Activated CD4-positive, alpha-beta T cell treated with anti-CD3 and anti-CD28 coated beads, Interleukin-10, Interleukin-2, amounts not matched to agents 100 ng/mL and 50 ng/mL, durations not matched to agents 16 hours and 8 hours (primary cell): ENCODE measurements at places on chromosomes 3 and 15.

DNA sequence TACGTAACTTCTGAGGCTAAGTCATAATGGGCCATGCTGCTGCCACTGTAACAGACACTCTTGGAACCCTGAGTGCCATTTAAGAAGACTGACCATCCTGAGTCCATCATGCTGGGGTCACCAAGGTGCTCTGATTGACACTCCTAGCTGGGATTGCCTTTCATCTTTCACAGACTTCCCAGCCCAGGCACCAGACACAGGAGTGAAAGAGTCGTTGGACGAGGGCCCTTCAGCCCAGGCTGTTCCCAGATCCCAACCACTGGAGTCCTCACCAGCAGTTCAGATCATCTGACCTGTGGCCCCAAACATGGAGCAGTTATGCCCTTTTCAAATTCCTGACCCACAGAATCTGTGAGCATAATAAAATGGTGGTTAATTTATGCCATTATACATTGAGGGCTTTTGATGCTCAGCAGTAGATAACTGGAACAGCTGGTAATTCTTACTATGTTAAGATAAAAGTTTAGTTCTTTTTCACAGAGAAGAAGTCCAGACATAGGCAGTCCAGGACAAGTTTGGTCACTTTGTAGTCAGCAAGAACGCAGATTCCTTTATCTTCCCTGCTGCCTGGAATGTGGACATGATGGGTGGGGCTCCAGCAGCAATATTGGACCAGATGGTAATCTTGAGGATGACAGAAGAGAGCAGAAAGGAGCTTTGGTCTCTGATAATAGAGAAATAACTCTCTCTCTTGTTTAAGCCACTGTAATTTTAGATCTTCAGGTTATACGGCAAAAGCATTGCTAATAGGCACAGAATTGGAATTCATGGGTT lies 7.3 kb upstream of the EHD4 start:
- no peak for DNase-seq

- DNase-seq = no peak
Measured at GRCh38 chr3:65335587-65335986, 647.8 kb upstream of the ADAMTS9 start.

- no peak for DNase-seq
Measured at GRCh38 chr3:121942116-121942786, 48.0 kb downstream of the SLC15A2 start.

DNA sequence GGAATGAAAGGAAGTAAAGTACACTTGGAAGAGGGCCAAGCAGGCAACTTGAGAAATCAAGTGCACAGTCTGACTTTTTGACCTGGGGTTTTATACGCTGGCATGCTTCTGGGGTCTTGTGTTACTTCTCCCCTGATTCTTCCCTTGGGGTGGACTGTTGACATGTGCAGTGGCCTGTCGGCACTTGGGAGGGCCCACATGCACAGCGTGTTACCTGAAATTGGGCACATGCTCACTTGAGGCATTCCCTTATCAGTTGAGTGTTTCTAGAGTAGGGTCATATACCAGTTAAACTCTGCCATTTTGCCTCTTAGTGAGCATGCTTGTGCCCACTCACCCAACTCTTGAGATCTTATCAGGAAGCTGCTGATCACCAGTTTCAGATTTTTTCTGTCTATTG lies 329.1 kb upstream of the SOX2 start:
- DNase-seq = no peak

GRCh38 chr15:52295421-52296001 lies at the start of gene MYO5C:
MYO5C (minus strand) TSS chr15:52295804; CDS start chr15:52295636, 168 bp downstream.
- DNase-seq = no peak

DNA sequence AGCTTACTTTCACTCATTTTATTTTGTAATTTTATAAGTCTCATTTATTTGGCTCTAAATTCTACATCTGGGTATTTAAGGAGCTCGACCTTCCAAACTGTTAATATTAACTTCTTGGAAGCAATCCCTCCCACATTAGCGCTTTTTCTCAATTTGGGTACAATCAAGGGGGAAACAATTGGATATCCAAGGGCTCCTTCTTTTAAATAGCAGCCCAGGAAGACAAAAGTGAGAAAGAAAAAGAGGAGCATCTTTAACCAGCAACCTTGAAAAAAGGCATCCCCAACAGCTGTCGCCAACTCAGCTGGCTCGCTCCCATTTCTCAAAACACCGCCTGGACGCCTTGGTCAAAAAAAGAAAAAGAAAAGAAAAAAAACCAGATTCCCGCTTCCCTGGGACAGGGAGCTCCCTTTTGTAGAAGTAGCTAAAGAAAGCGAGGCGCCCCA lies 873 bp downstream of the C3orf70 start:
- no peak for DNase-seq

GRCh38 chr15:93139436-93139835 lies 50.4 kb upstream of the RGMA start:
- DNase-seq = no peak

GRCh38 chr15:37860896-37861295 lies 73.5 kb upstream of the TMCO5A start:
- no peak for DNase-seq

- DNase-seq = no peak
Measured at GRCh38 chr3:141052201-141053069, 1.3 kb downstream of the SPSB4 start.

DNA sequence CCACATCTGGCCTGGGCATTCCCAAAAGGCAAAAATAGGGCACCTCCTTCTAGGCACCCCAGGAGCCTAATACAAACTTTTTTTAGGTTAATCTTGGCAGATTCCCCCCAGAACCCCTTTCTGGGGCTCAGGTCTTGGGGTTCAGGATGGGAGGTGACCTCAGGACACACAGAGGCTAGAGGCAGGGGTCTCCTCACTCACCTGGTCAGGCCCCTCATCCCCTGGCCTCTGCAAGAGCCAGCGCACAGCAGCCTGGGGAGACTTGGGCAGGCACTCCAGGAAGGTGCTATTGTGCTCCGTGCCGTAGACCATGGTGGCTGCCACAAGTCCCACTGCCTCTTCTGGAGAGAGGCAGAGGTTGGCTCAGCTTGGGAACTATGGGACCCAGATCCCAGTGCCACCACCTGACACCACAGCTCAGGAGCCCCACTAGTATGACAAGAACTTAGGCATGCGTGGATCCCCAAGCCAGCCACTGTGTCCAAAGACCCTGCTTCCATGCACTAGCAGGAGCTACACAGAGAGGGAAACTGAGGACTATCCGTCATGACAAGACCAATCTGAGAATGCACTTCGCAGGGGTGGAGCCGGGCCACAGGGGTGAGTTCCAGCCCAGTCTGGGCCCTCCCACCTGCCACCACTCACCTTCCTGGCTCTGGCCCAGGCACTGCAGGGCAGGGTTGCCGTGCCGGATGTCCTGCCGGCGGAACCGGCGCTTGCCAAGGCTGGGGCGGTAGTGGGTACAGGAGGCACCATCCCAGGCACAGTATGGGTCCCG lies 7.4 kb downstream of the SEMA3G start:
- no peak for DNase-seq

DNA sequence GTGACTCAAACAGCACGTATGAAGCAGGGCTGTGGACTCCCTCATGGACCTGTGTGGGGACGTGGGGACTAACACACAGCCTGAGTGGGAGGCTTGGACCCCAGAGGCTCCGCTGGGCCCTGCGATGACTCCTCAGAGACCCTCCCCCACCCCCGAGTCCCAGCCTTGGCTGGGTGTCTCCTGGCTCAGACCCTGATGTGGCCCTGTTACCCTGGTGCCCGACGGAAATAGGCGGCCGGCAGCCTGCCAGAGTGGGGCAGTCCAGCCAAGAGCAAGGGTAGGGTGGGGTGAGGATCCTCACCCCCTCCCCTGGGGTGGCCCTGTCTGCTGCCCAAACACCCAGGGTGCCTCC lies 15.3 kb downstream of the TNK2 start:
- no peak for DNase-seq

DNA sequence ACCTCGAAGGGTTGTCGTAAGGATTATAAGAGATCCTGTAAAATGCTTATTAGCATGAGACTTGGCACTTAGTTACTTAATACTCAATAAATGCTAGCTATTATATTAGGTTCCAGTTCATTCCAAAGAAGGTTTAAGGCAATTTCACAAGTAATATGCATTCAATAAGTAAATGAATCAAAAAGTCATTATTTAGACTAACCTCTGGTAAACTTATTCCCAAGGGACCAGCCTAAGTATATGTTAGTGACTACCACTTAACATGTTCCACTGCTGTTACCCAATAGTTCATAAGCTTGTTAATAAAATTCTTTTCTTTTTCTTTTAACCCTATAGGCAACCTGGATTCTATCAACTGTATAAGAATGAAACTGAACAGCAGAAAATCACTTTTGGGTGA lies 5.1 kb downstream of the PDCD10 start:
- no peak for DNase-seq

DNA sequence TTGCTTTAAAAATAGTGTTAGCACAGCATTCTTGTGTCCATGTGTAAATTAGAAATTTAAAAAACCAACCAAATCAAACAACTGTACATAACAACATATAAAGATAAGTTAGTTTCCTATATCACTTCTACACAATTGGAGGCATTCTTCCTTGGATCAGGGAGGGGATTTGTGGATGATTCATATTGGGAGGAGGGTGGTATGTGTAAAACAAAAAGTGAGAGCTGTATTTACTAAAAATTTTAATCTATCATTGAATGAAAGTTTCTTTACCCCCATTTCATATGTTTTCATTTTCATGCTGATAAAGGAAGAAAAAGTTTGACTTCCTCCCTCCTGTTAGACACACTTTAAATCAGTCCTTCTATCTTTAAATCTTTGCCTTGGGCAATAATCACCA lies 325.0 kb downstream of the SATB1 start:
- no peak for DNase-seq

GRCh38 chr3:105862217-105862616 lies 6.6 kb downstream of the CBLB start:
- peak; percentile 36 for DNase-seq

DNA sequence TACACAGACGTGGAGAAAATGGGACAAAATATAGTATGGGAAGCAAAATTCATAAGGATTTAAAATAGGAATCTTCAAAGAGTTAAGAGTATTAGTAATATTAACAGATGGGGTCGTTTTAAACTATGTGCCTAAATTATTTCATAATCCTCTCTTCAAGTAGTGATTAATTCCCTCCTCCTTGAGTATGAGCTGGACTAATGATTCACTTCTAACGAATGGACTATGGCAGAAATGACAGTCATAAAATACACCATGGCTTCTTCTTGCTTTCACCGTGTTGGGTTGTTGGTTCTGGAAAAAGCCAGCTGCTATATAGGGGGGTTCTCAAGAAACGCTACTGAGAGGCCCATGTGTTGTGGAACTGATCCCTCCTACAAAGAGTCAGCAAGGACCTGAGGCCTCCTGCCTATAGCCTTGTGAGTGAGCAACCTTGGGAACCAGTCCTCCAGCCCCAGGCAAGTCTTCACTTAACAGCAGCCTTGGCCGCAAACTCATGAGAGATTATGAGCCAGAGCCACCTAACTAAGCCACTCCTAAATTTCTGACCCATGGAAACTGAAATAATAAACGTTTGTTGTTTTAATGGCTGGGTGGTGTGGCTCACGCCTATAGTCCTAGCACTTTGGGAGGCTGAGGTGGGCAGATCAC lies 64.8 kb upstream of the ABHD2 start:
- no peak for DNase-seq

DNA sequence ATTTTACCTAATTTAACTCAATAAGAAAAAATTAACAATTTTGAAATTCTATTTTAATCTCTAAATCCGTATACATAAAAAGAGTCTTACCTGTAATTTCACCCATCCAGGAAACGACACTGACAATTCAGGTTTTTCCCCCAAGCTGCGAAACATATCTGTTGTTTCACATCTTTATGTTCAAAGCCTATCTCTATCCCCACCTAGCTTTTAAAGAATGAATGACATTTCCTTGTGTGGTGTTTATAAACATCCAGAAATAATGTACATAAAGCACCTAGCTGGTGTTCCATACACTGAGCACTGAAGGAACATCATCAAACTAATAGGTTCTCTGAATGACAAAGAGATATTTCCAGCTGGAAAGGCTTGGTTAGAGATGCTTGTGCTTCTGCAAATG lies 867.8 kb downstream of the SQOR start:
- no peak for DNase-seq

GRCh38 chr3:82509106-82509842 lies 747.8 kb upstream of the GBE1 start:
- no peak for DNase-seq

- peak; percentile 41 for DNase-seq
Measured at GRCh38 chr15:42010434-42010833, 10.4 kb downstream of the PLA2G4E start.

DNA sequence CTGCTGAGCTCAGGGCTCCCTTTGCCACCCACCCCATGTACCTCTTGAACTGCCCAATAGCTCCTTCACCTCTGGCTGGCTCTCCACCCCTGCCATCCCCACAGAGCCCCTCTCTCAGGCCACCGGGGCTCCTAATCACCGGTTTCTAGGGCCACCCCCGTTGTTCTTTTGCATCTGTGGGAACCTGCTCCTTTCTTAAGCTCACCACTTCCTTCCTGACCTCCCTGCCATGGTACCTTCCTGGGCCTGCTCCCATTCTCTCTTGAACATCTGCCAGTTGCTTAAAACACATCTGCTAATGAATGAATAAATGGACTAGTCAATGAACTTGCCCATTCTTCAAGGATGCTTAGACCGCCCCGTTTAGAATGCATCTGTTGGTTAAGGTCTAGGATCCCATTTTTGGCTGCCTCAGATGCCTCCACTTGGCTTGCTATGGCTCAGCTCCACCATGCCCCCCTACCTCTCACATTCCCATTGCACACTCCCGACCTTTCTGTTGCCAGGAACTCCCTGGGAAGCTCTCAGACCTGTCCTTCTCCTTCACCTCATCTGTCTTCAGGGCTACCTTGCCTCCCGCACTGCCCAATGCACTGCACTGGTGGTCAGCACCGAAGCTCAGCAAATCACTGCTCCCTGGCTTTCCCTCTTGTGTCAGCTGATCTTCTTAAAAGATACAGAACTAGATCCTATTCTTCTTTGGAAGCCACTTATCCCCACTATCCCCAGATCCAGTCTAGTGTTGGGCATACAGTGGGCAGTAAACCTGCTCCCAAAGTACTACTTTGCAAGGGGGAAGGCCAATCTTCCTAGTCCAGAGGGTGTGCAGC lies 9.1 kb downstream of the AMOTL2 start:
- DNase-seq = no peak

DNA sequence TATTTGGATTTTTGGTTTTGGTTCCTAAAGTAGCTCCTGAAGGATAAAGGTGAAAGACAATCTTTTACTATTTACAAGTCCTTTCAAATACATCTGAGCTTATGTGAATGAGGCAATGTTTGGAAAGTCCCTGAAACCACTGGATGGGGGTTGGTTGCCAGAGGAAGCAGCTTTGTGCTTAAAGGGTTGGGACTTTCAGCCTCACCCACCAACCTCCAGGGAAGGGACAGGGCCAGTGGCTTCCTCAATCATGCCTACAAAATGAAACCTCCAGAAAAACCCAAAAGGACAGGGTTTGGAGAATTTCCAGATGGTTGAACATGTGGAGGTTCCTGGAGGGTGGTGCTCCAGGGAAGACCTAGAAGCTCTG lies 20.9 kb upstream of the ABHD17C start:
- DNase-seq = no peak

DNA sequence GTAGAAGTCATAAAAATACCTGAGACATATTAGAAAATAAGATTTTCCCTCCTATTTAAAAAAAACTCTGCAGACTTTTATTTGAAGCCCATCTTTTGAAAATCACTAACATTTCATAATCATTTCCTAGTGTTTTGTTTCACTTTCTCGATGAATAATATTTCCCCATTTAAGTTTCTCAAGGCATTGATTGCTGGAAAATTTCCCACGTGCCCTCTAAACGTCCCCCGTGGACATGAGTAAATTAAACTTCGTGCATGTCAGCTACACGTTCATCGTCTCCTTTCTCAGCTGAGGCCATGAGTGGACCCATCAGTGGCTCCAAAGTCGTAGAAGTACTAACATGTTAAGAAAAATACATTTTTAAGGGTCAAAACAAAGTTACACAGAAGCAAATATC lies 2.0 kb upstream of the TM2D3 start:
- DNase-seq = no peak
